Caudate nucleus (tissue), 63 donors: ENCODE measurements at places on chromosomes 2 and 18.

- DNase-seq, result no peak
Measured at GRCh38 chr2:63893163-63893562, 51.5 kb downstream of the UGP2 start.

GRCh38 chr2:9897331-9897737, 54.1 kb downstream of the TAF1B start:
- DNase-seq, result no peak

- peak; percentile 41 for DNase-seq
Measured at GRCh38 chr2:132547090-132547687, 122.8 kb downstream of the LYPD1 start.

DNA sequence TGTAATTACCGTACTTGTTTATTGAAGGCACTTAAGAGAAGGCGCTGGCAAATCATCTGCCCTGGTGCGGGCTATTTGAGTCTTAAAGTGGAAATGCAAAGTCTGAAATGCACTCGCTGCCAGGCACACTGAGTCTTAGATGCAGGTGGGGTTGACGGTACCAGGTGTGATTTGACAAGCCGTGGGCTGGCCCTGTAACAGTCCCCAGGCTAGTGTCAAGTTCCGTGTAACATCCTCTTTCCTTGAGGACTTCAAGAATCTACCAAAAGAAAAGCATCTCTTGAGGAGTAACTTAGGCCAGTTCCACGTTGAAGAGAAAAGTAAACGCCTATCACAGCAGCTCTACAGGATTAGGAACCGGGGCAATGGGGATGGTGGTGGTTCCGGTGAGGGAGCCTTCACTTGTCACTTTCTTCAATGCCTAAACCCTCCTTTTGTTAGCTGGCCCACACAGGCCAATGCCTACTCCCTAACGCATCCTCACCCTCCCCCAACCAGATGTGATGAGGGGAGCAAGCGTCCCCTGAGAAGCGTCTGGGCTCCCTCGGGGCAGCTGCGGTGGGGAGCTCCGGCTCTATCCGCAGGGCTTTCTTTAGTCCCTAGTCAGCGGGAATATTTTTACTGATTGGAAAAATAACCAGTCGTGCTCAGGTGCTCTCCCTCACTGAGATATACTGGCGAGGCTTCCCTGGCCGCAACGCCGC, 1.5 kb upstream of the UGP2 start:
- no peak for DNase-seq

DNA sequence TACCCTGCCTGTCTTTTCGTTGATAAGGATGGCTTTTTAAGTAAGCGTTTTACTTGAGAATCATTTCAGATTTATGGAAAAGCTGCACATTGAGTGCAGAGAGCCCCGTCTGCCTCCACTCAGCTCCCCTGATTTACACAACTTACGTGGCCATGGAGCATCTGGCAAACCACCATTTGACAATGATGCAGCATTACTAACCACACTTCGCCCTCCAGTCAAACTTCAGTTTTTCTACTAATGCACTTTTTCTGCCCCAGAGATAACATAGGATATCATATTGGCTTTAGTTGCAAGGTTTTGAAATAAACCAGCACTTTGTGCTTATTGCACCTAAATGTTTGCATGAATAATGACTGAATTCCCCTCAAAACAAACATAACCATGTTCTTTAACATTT, 165.1 kb upstream of the TPO start:
- no peak for DNase-seq

GRCh38 chr2:160308476-160308875, 108.4 kb upstream of the ITGB6 start:
- DNase-seq, result no peak

GRCh38 chr2:62319070-62319469, 123.2 kb downstream of the B3GNT2 start:
- DNase-seq, result no peak

DNA sequence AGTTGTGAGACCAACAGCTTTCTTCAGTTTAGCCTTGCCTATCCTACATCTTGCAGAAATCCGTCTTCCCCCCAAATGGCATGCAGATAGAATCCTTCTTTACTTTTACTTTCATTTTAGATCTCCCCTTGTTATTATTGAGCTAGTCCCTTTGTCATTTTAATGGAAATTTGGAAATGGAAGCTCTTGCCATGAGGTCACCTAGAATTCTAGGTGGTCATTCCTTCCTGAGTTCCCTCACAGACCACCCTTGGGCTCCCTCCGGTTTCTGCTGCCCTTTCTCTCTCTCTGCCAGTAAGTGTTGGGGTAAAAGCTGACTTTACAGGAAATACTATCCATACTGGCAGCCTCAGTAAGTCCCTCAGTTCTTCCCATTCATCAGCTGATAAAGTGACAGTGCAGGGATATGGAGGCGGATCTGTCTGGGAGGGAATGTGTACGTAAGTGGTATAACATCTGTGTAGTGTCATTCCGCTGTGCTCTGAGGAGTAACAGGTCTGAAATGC, 30.2 kb downstream of the ARHGAP25 start:
- DNase-seq, result no peak

DNA sequence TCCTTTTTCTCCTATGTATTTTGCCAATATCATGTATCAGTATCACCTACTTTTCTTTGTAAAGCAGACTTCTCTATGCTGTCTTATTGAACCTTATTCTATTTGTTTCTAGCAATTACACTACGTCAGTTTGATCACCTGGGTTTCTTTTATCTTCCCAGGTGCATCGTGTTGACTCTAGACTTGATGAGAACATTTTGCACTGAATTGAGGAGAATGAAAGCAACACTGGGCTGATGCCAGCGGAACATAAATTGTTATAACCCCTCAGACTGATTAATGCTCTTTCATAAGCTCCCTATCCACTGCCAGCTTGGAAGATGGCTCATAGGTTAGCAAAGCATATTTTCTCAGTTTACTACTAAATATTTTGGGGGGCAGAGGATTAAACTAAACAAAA, 140.6 kb downstream of the EPHA4 start:
- no peak for DNase-seq

DNA sequence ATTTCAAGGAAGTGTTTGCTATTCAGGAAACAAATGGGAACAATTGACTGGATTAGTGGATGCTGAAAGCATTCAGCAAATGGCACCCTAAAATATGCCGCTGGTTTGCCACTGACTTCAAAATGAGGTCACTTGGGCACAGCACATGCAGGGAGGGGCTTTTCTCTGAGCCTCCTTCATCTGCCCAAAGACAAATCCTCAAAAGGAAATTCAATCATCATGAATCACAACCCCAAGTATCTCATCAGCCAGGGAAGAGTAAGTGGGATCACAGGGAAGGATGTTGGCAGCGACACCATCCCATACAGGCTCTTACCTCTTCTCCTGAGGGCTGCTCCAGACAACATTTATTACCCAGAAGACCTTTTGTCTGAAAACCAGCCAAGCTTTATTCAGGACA, 14.4 kb upstream of the SP140L start:
- DNase-seq, result no peak

GRCh38 chr2:176638167-176639015, 369.1 kb downstream of the MTX2 start:
- peak; percentile 13 for DNase-seq

- DNase-seq, result peak; percentile 13
Measured at GRCh38 chr2:230007931-230008707, 60.6 kb downstream of the SLC16A14 start.

DNA sequence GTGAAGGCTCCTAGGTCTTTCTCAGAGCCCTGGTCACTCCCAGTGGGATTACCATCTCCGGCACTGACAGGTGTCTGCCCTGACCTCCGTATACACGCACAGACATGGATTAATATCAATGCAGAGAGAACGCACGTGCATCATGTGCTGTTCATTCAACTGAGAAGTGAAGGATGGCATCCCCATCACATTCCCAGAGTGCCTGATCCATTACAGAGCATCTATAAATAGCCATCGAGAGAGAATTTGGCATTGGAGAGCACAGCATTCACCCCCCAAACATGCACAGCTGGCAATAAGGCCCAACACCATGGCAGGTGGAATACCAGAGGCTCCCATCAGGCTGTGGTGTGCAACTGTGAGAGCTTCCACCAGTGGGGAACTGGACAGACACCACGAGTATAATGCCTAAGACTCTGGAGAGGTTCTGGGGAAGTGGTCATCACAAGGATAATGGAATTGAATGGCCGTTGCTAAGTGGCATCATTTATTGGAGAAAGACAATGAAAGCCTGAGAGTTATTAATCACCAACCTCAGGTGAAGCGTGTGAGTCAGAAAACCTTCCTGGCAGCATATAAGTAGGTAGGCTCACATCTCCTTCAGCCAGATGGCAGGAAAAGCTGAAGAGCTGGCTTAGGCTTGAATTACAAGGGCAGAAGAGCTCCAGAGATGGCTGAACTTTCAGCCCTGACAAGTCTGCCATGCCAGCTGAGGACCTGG, 244.5 kb upstream of the ID2 start:
- DNase-seq, result no peak

- no peak for DNase-seq
Measured at GRCh38 chr2:98313492-98314250, 32.6 kb upstream of the CNGA3 start.

DNA sequence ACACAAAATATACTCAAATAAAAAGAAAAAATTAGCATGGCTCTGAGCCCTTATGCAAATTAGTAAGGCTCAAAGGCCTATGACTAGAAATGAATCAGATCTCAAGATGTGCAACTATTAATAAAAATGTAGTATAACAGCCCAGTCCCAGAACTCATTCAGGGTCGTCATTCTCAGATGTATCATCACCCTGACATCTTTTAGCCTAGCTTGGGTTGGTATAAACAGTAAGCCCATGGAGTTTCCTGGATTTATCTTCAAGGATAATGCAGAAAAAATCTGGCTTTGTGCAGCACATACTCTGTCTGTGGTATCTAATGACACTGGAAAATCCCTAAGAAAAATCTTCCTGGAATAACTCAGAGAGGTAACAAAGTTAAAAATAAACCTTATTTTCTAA, 239.3 kb downstream of the ZNF385B start:
- no peak for DNase-seq

- DNase-seq, result no peak
Measured at GRCh38 chr2:101524806-101525430, 50.0 kb upstream of the RFX8 start.

DNA sequence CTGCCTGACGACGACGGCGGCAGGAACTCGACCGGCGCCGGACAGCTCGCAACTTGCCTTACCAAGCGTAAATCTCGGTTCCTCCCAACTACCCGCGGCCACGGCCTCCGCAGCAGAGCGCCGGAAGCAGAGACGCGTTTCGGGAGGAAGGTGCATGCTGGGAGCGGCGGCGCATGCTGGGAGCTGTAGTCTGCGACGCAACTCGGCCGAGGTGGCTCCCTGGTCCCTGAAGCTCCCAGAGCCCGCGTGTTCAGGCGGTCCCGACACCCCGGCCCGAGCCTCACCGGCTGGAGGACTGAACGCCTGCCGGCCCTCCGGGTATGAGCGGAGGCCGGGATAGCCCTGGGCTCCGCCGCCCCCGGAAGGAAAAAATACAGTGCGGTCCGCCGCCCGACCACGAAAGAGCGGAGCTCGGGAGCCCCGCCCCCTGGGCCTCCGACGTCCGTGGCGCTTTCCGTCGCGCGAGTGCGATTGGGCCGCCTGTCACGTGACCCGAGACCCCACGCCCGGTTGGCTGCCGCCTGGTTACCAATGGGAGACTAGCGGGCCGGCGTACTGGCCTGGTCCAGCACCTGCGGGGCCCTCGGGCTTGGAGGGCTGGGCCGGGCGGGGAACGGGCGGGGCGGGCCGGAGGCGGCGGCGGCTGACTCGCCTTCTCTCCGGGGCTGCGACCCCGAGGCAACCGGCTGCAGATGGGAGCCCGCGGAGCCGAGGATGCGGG, at the start of gene CAPN10:
Gene CAPN10, plus strand, starts transcription at position 537 of the 721 bp plus-strand sequence. Its CDS starts 178 bp downstream, at position 715.
- DNase-seq, result peak; percentile 63

DNA sequence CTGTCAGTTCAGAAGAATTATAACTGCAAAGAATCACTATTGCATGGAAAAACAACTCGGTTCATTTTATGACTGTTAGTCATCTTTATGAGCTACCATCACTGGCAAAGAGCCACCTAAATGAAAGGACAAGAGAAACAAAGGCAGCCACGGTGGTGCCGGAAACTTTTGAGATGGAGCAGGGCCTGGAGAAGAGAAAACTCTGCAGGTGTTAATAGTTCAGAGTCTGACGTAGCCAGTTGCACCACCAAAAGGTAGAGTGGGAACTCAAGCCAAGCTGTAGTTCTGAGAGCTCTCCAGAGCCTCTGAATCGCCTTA, 110.9 kb downstream of the FTCDNL1 start:
- DNase-seq, result no peak

GRCh38 chr2:10447300-10447894, 730 bp downstream of the ODC1 start:
- DNase-seq, result no peak

DNA sequence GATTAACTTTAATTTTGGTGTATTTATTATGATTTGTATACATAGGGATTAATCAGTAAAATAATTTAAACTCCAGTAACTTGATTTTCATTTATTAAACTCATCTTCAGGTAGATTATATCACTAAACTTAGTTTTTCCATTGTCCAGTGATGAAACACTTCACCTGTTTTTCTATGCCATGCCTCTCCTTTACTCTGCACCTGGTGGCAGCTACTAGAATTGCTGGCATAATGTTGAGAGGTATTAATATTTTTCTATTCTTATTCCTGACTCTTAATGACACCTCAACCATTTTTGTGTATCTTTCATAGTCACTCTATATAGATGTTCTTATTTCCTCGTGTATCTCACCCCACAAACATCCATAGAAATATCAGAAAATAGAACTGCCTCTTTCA, 940.3 kb upstream of the CRIM1 start:
- DNase-seq, result no peak

- no peak for DNase-seq
Measured at GRCh38 chr2:176096986-176097819, 2.4 kb upstream of the HOXD12 start.
